ENCODE measurements at places on chromosomes 11 and 22.

DNA sequence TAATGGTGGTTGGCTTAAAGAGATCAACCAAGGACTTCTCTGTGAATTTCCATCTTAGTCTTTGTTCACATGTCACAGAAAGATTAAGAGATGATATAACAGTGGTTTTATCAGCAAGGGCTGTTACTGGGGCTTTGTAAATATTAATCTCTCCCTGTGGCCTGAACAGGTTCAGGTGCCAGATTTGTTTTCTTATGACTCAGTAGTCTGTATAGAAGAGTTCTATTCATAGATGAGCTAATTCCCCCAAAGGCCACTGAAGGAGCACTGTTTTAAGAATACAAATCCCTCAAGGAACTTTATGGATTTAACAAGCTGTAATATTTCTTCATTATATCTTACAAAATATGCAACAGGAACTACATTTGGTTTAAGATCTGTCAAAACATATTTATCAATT, 50.4 kb downstream of the TCP11L1 start:
- H3K27ac ChIP-seq: no peak overlapping the region
- H3K4me1 ChIP-seq: no peaks in the 10 kb centered on the region
- H3K4me3 ChIP-seq: no peak overlapping the region
- no peaks in the 10 kb centered on the region for H3K27me3 ChIP-seq
- DNase-seq: no peak

GRCh38 chr11:64568041-64568571, 22.9 kb upstream of the SLC22A12 start:
- H3K4me3 ChIP-seq: no peak overlapping the region
- no peaks in the 10 kb centered on the region for H3K36me3 ChIP-seq
- no peak overlapping the region for H3K27ac ChIP-seq
- H3K27me3 ChIP-seq: no peaks in the 10 kb centered on the region
- no peaks in the 10 kb centered on the region for H3K4me1 ChIP-seq

DNA sequence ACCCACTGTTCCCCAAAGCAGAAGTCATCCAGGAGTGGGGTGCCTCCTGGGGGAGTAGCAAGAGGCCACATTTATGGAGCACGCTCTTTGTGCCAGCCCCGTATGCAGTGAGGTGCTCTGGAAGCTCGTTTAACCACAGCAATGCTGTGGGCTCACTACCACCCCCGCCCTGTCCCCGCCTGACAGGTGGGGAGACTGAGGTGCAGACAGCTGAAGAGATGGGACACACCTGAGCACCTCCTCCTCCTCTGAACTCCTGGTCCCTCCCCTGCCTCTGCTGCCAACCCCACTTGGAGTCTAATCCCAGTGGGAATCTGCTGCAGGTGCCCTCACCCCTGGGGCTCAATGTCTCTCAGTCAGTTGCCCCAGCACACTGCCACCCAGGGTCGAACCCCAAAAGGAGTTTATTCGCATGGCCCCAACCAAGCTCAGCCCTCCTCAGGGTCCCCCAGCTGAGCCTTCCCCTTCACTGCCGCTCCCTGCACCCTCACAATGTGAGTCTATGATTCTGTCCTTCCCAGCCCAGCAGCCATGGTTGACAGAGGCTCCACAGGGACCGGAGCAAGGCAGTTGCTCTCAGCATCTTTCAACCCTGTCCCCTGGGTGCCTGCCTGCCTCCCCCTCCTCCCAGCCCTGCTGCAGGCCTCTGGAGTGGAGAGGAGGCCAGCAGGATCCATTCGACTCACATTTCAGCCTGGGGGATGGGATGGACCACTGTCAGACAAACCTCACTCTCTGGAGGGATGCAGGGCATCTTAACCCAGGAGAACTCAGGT, 13.3 kb upstream of the BCR start:
- no peaks in the 10 kb centered on the region for H3K4me1 ChIP-seq
- no peak for DNase-seq
- no peaks in the 10 kb centered on the region for H3K36me3 ChIP-seq
- no peaks in the 10 kb centered on the region for H3K27me3 ChIP-seq

DNA sequence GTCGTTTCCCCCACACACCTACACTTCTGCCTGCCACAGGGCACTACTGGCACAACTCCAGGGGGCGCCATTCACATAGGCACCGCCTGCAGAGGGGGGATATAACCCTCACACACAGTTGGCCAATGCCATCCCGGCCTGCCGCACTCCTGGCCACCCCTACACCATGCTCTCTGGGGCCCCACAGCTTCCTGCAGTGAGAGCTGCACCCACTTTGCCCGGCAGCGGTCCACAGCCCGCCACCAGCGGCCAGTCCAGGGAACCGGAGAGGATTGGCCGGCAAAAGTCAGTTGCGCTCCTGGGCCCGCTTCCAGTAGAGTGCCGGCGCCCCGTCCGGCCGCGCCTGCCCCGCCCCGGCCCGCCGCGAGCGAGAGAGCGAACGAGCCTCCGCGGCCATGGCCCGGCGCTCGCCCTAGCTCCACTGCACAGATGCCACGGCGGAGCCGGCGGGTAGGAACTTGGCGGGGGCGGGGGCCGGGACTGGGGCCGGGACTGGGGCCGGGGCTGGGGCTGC, 25.6 kb upstream of the SUSD2 start:
- no peaks in the 10 kb centered on the region for H3K4me1 ChIP-seq
- H3K27ac ChIP-seq: no peak overlapping the region
- no peaks in the 10 kb centered on the region for H3K27me3 ChIP-seq
- H3K36me3 ChIP-seq: no peaks in the 10 kb centered on the region
- H3K4me3 ChIP-seq: peak overlapping the region; percentile 78
- peak; percentile 55 for DNase-seq

DNA sequence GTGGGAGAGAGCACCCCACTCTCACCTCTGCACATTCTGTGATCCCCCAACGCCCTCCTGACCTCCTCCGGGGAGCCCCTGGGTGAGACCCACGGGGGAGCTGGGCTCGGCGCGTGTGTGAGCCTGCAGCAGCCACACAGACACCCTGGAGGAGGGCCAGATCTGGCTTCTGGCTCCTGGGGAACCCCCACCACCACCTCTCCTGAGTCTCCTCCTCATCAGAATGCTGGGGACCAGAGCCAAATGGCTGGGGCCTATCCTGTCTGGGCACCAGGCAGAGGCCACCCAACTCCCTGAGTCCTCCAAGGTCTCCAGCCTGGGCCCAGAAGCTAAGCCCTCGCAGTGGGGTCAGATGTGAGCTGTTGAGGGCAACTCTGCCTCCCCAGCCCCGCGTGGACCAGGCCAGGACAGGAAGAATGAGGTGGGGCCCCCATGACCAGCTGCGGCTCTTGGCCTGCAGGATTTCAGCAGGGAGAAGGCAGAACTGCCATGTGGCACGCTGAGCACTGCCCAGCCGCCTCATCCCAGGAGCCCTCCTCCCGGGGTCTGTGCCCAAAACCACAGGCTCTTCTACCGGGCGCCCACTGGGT, 5.5 kb upstream of the PIM3 start:
- no peaks in the 10 kb centered on the region for H3K4me1 ChIP-seq
- DNase-seq: no peak
- no peak overlapping the region for H3K4me3 ChIP-seq
- no peaks in the 10 kb centered on the region for H3K36me3 ChIP-seq
- H3K27me3 ChIP-seq: no peaks in the 10 kb centered on the region
- no peak overlapping the region for H3K27ac ChIP-seq

GRCh38 chr11:78216571-78217287, 28.0 kb downstream of the USP35 start:
- H3K27me3 ChIP-seq: no peaks in the 10 kb centered on the region
- H3K36me3 ChIP-seq: no peaks in the 10 kb centered on the region
- H3K4me1 ChIP-seq: no peaks in the 10 kb centered on the region
- no peak overlapping the region for H3K4me3 ChIP-seq
- DNase-seq: no peak

GRCh38 chr22:49636214-49636613, 191.5 kb downstream of the BRD1 start:
- DNase-seq: no peak
- no peaks in the 10 kb centered on the region for H3K27me3 ChIP-seq

DNA sequence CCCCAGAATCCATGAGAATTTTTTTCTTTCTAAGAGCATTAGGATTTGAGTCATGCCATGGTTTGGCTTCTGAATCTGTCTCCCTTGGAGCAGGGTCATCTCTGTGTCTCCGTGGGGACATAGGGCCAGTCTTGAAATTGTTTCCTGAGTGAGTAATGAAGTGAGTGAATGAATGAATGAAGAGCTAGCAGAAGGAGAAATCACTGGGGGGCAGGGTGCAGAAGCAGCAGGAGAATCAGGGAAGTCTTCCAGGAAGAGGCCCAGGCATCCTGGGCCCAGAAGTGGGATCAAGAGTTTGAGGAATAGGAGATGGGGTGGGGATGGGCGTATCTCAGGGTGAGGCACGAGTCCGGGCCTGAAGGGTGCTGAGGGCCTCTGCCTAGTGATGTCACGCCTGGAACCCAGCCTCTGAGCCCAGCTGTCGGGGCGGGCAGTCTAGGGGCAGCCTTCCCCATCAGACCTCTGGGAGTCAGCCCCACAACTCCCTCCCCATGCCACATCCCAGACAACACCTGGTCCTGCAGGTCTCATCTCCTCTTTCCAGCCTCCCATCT, 12.5 kb upstream of the MGAT3 start:
- H3K36me3 ChIP-seq: no peaks in the 10 kb centered on the region
- H3K4me3 ChIP-seq: no peak overlapping the region
- no peaks in the 10 kb centered on the region for H3K4me1 ChIP-seq
- no peaks in the 10 kb centered on the region for H3K27me3 ChIP-seq

DNA sequence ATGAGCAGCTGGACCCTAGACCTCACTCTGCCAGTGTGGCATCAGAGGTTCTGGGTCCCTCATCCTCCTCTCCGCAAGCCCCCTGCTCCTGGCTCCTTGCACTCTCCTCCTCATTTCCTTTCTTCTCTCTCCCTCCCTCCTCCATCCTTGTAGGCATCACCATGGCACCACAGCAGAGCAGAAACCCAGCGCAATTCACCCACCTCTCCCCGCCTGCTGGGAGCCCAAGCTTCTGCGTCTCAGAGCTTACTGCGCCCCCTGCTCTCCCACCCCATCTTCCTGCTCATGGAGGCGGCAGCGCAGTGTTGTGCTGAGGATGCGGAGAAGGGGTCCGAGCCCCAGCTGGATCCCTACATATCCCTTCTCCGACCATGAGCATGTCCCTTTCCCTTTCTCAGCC, 1.7 kb downstream of the CHRM1 start:
- no peak for DNase-seq
- H3K27me3 ChIP-seq: peaks cover 2% of the 10 kb centered on the region
- H3K4me3 ChIP-seq: peak overlapping the region; percentile 4
- no peak overlapping the region for H3K27ac ChIP-seq

GRCh38 chr11:105236664-105237063, 97.1 kb upstream of the CARD18 start:
- no peak overlapping the region for H3K27ac ChIP-seq
- no peak for DNase-seq
- H3K4me1 ChIP-seq: no peaks in the 10 kb centered on the region
- no peaks in the 10 kb centered on the region for H3K27me3 ChIP-seq

GRCh38 chr22:48507595-48508350, 1319.9 kb downstream of the BRD1 start:
- DNase-seq: no peak
- no peak overlapping the region for H3K4me3 ChIP-seq
- no peaks in the 10 kb centered on the region for H3K36me3 ChIP-seq
- no peak overlapping the region for H3K27ac ChIP-seq

DNA sequence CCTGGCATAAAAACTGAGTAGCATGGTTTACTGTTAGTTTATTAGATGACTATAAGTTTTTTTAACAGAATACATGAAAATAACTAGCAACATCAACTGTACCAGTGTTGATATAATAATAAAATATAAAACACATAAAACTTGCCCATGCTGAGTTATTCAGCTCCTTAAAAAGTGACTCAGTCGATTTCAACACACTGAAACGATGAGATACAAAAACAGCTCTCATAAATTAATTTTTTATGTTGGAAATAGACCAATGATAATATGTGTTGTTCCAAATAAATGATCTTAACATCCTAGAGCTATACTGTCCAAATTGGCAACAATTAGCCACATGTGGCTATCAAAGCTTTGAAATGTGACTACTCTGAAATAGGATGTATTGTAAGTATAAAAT, 15.9 kb downstream of the PDGFD start:
- no peak overlapping the region for H3K27ac ChIP-seq
- no peak for DNase-seq
- no peaks in the 10 kb centered on the region for H3K27me3 ChIP-seq

- DNase-seq: no peak
- H3K27me3 ChIP-seq: no peaks in the 10 kb centered on the region
- H3K36me3 ChIP-seq: no peaks in the 10 kb centered on the region
Measured at GRCh38 chr11:15745266-15745665, 611.1 kb downstream of the SOX6 start.

DNA sequence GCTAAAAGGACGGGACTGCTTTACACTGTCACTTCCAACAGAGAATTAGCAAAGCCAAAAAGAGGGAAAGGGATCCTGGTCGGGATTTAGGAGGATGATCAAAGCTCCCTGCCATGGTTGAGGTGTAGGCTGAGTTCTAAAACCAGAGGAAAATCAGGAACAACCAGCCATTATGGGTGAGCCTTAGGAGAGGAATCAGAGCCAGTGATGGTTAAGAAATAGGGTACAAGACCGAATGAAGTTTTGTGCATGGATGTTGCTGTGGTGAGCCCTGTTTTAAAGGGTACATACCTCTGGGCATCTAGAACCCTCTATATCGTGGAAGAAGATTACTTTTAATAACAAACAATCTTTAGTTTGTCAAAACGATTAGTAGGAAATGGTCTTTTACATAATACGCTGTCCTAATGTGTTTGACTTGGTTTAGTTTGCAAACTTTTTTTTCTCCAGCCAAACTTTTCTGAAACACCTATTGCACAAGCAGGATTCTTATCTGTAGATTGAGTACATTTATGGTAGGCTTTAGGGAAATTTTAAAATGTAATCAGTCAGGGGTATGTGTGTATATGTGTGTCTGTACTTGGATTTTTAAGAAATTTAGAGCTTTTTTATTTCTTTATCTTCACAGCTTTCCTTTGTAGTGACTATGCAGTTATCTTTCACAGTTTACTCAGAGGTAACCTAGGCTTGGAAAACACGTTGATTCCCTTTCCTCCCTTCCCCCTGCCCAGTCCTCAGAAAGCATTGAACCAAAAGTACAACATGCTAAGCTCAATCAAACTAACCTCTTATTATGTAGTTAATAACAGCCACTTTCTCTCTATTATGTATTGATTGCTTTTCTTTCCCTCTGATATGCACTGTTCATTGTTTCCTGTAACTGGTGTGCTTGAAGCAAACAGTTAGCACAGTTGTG, 26.8 kb downstream of the TRIM44 start:
- H3K4me3 ChIP-seq: no peak overlapping the region
- no peaks in the 10 kb centered on the region for H3K4me1 ChIP-seq
- no peak for DNase-seq
- H3K27me3 ChIP-seq: no peaks in the 10 kb centered on the region
- peaks cover 20% of the 10 kb centered on the region for H3K36me3 ChIP-seq
